Neuronal stem cell (in vitro differentiated cells): ENCODE measurements at places on chromosomes 12 and 14.
A peak's percentile ranks its signal among the peaks of the same experiment; 100 is the strongest.

DNA sequence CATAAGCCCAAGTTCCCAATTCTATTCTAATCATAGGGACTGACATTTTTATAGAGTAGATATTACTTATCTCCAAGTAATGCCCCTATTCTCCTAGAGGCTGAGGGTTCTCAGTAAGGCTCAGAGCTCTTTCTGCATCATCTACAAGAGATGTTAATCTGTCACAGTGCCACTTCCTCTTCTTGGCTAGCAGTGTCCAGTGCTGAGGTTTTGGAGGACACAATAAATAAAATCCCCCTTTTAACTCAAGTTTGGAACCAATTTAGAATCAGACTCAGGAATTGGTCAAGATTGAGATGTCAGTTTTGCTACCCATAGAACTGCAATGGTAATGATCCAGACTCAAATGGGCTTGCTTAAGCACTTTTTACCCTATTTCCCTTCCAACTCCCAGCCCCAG lies 154.1 kb upstream of the ARID2 start:
- H3K36me3 ChIP-seq = no peaks in the 10 kb centered on the region
- no peak overlapping the region for H3K27ac ChIP-seq
- no peak for DNase-seq
- H3K4me1 ChIP-seq = peaks cover 5% of the 10 kb centered on the region
- no peaks in the 10 kb centered on the region for H3K27me3 ChIP-seq

GRCh38 chr12:104494793-104495158 lies 38.0 kb downstream of the CHST11 start:
- no peaks in the 10 kb centered on the region for H3K27me3 ChIP-seq
- H3K36me3 ChIP-seq = no peaks in the 10 kb centered on the region
- no peak for DNase-seq
- no peak overlapping the region for H3K4me3 ChIP-seq

DNA sequence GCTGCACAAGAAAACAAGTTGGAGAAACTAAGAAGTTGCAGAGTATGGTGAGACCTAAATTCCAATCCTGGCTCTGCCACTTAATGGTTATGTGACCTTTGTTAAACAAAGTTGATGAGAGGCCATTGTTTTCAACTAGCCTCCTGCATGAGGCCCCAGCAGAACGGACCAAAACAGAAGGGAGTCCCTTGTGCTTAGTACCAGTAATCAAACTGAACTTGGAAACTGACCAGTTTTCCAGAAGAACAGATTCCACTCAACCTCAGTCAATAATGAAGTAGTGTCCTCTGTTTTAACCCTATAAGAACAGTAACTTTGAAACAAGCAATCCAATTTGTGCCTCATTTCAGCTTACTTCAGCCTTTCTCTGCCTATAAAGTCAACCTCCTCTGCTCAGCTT lies 69.9 kb downstream of the C12orf56 start:
- no peaks in the 10 kb centered on the region for H3K27me3 ChIP-seq
- no peak overlapping the region for H3K27ac ChIP-seq
- peaks cover 7% of the 10 kb centered on the region for H3K4me1 ChIP-seq
- DNase-seq = no peak
- H3K36me3 ChIP-seq = no peaks in the 10 kb centered on the region

DNA sequence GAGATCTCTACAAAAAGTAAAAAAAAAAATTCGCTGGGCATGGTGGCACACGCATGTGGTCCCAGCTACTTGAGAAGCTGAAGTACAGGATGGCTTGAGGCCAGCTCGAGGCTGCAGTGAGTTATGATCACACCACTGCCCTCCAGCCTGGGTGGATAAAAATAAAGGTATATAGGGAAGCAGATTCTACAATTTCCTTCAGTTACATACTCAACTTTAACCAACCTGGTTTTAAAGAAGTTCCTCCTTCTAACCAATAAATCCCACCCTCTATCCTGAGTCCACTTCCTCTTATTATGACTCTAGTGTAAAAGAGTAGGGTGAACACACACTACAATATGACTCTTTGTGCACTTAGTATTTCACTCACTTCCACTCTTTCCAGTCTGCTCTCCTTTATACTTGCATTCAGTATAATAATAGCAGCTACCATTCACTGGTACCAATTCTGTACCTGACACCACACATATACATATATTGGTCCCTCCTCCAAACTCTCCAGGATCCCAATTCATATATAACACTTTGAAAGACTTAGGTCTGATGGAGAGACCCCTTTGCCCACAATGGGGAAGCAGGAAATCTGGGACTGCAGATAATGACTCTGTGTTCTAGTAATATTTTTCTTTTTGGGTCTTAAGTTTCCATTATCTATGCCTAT lies 2.3 kb downstream of the ARF3 start:
- H3K27ac ChIP-seq = no peak overlapping the region
- peak overlapping the region; percentile 97 for H3K4me3 ChIP-seq
- DNase-seq = no peak
- H3K4me1 ChIP-seq = peaks cover 7% of the 10 kb centered on the region

- no peak overlapping the region for H3K27ac ChIP-seq
- H3K27me3 ChIP-seq = no peaks in the 10 kb centered on the region
- no peaks in the 10 kb centered on the region for H3K4me1 ChIP-seq
- H3K36me3 ChIP-seq = no peaks in the 10 kb centered on the region
These were observed 96.0 kb upstream of the SLC38A4 start for GRCh38 chr12:46921764-46922133.
